Activated T-helper 1 cell treated with anti-CD3 and anti-CD28 coated beads, Interleukin-2, amount 50 U/mL, for 16 hours (primary cell): ENCODE measurements at places on chromosomes 2 and 18.

GRCh38 chr2:233668605-233669260 is 3.0 kb upstream of the UGT1A9 start:
- no peak for DNase-seq

DNA sequence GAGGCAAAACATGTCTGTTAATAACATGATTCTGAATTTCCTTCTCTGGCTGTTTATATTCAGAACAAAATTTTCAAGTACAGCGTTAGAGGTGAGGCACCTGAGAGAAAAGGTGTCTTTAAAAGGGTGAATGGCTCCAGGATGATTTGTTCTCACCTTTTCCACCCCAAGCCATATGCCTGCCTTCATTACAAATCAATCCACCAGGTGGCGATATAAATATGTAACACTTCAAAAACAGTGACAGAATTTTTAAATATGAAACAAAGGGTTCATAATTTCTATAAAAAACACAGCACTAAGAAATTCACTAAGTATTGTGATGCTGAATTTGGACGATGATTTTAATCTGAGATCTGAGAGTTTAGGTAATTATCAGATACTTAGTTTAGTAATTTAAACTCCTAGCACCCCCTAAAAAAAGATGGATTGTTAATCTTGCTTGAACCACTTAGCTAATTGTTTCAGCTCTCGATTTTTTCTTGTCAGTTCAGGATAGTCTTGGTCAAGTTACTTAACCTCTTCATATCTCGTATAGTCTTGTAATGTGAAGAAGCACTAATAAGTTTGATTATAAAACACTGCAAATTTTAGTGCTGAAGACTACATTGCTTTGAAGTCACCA is 528.8 kb downstream of the CPS1 start:
- DNase-seq: no peak

DNA sequence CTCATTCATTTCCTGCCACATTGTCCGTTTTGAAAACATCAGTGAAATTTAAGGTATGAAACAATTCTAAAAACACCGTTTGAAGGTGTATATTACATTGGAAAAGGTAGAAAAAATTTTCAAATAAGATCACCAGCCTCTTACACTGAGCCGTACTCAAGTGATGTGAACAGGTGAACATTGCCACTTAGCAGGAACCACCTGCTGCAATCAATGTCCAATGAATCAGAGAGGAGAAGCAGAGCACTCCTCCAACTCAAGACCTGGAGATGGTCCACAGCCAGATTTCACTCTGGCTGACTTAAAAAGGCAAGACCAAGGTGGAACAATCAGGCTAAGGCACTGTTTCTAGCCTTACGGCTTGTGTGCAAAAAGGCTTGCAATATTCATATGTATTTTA is 110.3 kb upstream of the TTN start:
- DNase-seq: no peak

GRCh38 chr18:62606106-62606505 is 83.3 kb downstream of the ZCCHC2 start:
- DNase-seq: no peak

DNA sequence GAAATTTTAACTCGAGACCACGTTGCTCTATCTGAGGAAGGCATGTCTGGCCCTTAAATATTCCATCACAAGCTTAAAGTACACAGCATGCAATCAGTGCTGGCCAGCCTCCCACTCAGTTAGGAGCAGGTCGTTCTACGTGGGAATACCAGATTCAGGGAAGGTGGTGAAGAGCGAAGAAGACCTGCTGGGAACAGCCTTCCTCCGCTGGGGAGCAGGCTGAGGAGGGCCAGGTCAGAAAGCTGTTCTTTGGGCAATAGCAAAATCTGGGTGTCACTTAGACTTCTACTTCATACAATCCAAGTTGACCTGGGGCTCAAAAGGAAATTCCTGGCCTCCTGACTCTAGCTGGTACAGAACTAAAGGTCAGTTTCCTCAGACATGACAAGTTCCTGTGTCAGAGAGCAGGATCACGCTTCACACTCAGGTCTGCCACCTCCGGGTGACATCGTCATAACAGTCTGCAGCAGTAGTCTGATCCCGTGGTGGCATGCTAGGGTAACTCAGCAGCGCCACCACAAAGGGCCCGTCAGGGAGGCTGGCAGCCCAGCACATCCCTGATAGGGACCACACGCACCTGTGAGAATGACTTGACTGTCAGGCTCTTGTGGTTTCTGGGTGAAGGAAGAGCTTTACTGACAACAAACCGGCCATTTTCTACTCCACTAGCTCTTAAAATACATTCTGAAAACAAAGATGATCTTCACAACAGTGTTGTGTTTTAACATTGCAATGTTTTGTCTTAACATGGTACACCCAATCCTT is 35.2 kb upstream of the NAPG start:
- DNase-seq: no peak

- no peak for DNase-seq
These were observed 38.3 kb upstream of the RNU4ATAC start for GRCh38 chr2:121492409-121492808.

GRCh38 chr2:135030826-135031225 is 16.4 kb downstream of the MAP3K19 start:
- no peak for DNase-seq

- no peak for DNase-seq
These were observed 99.9 kb downstream of the TRIB2 start for GRCh38 chr2:12816379-12817306.

DNA sequence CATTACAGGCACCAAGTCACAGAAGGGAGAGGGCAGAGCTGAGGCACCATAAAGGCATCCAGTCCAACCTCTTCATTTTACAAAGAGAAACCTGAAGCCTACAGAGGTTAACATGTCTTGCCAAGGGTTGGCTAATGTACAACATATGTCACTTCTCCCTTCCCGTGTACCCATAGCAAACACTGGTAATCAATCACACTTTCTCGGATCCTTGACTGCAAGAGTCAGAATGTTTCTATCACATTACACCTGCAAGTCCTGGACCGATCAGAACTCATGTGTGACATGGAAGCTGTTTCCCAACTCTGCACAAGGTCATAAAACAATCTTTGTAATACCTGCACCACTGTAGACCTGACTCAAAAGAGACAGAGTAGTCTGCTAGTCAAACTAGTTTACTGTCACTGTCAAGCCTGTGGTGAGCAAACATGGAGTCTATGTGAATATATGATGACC is 6.0 kb downstream of the ANKRD44 start:
- DNase-seq: no peak

DNA sequence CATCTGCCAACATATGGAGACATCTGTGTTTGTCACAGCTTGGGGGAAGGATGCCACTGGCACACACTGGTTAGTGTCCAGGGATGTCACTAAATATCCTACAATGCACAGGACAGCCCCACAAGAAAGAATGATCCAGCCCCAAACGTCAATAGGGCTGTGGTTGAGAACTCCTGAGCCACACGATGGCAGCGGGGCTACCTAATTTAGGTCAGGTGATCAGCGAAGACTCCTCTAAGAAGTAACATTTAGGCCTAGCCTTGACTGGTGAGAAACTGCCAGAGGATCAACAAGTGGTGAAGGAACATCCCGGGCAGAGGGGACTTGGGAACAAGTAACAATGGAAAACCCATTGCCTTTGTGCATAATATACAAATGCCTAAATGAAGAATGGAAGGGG is 5.0 kb upstream of the TGIF1 start:
- no peak for DNase-seq

DNA sequence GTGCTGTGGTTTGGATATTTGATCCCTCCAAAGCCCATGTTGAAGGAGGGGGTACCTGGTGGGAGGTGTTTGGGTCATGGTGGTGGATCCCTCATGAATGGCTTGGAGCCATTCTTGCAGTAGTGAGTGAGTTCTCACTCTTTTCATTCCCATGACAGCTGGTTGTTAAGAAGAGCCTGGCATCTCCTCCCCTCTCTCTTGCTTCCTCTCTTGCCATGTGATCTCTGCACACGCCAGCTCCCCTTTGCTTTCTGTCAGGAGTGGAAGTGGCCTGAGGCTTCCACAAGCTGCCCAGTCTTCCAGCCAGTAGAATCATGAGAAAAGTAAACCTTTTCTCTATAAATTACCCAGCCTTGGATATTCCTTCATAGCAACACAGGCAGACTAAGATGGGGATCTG is 8.6 kb downstream of the ADD2 start:
- no peak for DNase-seq

GRCh38 chr2:219744600-219744999 is 117.2 kb downstream of the SLC4A3 start:
- no peak for DNase-seq

GRCh38 chr2:71812736-71813135 is 334.9 kb downstream of the CYP26B1 start:
- no peak for DNase-seq

DNA sequence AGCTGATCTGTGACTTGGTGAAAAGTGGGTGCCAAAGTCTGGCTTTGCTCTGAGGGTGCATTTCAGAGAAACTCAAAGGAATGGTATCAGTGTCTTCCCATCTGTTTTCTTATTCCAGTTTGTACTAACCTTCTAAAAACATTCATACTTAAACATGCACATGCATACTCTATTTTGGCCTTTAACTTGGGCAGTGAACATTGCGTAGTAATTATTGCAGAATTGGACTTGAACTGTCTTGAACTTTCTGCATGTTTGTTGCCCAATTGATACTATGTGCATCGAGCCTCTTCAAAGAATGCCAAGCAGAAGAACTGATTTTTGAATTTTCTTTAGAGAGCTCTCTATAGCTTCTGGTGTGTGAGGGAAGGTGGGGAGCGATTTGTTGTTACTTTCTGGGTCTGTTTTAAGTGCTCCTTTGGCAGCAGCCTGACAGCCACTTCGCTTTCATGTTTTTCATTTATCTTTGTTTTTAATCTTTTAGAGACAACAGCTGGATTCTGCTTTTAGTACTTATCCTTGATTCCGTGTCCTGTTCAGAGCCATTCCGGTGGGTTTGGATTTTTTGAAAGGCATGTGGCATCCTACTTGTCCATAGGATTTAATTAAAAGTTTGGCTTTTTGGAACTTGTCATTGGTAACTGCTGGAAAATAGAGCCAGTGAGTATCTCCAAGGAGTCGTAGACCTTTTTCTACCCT is 159.2 kb downstream of the RAPGEF4 start:
- DNase-seq: no peak

- DNase-seq: no peak
These were observed 26.8 kb upstream of the LDLRAD4 start for GRCh38 chr18:13191779-13192178.

DNA sequence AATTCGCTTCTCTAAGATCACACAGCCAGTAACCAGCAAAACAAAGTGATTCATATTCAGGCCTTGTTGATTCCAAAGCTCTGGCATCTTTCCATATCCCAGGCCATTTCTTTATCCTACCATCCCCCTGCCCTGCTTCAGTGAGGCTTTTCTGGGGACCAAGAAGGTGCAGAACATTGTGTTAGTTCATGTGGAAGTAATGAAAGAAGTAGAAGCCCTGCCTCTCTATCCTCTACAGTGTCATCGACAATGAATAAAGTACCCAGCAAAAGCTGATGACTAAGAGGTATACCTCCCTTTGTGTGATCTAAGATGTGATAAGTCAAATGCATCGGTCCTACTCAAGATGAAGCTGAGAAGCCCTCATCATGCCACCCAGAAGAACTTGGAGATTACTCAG is 383.2 kb downstream of the BCL11A start:
- DNase-seq: no peak

DNA sequence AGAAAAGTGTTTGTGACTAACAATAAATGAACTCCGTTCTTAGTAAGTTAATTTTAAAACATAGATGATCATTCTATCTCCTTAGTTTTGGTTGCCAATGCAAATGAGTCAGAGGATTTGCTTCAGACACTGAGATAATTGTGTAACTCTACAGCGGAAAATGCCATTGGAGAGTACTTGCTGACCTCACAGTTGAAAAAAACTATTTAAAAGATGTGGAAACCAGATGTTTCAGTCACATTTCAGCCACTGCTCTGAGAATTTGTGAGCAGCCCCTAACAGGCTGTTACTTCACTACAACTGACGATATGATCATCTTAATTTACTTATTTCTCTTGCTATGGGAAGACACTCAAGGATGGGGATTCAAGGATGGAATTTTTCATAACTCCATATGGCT is at the start of gene TNFAIP6:
TSS of gene TNFAIP6 (plus strand) at position 234 of the 400 bp plus-strand sequence. CDS start at position 309, 75 bp downstream.
- no peak for DNase-seq

DNA sequence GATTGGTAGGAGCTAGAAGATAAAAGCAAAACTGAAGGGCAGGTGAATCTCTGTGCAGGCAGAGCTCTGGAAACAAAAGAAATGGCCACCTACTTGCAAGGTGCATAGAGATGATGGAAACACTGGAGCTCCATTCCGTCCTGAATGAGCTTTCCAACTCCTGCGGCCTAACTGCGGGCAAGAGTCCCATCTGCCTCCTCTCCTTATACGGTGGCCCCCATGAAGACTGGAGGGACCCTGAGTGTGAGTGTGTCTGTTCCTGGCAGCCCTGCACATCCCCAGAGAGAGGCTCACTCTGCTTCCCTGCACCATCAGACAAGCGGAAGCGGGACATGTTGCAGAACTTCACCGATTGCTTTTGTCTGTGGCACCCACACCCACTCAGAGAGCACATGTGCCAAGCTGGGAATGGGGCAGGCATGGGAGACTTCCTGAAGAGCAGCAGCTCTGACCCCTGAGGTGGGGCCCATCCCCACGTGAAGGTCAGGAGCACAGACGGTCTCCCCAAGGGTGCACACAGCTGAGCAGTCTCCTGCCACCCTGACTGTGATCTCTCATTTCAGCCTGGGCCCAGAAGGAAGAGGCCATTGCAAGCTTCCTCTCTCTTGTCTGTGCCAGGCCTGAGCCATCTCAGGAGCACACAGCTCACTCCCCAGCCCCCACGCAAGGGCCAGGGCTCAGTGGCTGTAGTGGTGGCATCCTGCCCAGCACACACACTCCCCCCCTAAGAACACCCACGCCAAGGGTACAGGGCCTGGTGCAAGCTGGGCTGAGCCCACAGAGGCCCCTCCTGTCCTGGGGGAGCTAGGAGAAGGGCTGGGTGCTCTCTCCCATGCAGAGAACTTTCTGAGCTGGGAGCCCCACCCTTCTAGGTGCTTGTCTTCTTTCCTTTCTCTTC is 75.3 kb downstream of the STPG4 start:
- DNase-seq: no peak
